NCI-H82 (cell line): ENCODE measurements at places on chromosomes 6 and 20.

DNA sequence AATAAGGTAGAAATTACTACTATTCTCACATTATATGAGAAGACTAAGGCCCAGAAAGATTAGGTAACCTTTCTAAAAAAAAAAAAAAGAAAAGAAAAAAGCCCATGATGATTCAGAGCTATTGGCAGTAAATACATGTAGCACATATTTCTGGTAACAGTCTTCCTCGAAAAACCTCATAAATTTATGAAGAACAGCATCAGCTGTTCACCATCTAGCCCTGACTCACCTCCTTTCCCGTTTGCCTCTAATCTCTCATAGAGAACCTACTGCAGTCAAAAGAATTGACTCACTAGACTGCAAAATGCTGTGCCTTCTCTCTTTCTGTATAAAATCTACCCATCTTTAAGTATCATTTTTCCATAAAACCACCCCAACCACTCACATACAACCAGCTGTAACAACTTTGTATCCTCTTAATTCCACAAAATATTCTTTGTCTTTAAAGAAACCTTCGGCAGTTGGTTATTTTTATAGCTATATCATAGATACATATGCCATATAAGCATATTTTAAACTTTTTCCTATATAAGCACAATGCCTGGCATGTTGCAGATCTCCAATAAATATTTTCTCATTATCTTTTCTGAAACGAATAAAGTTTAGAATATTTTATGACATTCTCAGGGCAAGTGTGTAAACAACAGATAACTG, 152.7 kb upstream of the ENPP5 start:
- no peak for DNase-seq

DNA sequence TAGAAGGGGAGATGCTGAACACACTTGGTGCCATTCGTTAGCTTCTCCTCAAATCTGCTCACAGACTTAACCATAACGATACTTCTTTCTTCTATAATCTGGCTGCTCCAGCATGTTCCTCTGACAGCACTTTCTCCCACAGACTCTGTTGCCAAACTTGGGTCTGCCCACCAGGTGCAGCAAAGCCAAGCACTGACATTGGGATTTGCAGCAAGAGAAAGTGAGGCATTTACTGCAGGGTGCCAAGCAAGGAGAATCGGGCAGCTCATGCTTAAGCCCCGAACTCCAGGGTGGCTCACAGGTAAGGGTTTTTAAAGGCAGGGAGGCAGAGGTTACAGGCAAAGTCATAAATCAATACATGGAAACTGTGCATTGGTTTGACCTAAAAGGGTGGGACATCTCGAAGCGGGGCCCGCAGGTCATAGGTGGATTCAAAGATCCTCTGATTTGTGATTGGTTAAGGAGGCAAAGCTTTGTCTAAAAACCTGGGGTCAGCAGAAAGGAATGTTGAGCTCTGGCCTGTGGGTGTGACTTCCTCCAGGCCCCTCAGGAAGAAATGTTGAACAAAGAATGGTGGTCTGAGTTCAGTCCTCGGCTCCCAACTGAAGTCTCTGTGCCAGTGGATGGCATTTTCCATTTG, 25.1 kb upstream of the PNPLA1 start:
- DNase-seq = peak; percentile 30

DNA sequence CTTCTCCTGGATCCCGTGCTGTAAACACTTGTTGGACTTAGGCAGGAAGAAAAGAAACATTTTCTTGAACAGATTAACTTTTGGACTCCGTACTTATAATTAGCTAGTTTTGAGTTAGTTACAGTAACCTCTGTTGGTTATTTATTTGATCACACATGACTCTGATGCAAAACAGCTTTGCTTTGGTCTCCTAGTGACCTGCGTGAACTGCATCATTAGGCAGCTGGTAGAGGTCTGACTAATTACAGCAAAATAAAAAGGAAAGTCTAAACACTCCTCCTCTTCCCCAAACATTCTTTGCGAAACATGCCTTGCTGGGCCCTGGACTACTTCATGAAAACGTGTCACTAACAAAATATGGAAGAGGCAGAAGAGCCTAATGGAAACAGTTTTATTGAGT, 61.1 kb upstream of the ZFP64 start:
- DNase-seq = no peak

DNA sequence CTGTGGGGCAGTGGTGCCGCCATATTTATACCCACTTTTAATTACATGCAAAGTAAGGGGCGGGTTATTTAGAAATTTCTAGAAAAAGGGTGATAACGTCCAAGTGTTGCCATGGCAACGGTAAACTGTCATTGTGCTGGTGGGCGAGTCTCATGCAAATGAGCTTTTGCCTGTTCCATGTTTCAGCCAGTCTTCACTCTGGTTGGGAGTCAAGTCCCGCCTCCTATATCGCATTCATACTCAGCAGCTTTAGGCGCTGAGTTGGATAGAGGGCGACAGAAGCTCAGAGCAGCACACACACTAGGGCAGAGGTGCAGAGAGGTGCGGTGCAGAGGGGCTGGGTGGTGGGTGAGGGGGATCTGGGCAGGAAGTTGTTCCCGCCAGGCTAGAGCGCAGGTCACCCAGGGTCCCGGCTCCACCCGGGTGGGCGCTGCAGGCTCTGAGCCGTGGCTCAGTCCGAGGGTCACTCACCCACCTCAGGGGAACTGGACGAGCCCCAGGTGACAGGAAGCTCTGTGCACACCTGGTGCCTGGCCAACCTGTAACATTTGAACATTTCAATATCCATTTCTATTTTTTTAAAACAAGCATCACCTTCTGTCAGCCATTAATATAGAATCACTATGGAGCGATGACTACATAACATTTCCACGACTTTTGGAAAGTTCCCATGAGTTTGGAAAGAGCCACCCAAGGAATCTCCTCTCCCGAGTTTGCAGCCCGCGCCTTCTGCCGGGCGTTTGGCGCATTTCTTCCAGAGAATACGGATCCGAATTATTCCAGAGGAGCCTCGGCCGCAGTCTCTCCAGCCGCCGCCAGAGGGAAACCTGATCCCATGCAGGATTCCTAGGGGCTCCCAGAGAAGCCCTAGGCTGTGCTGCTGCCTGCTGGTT, 89.1 kb upstream of the PHACTR3 start:
- DNase-seq = peak; percentile 91

- DNase-seq = no peak
Measured at GRCh38 chr6:98967616-98968015, 19.9 kb upstream of the FBXL4 start.

DNA sequence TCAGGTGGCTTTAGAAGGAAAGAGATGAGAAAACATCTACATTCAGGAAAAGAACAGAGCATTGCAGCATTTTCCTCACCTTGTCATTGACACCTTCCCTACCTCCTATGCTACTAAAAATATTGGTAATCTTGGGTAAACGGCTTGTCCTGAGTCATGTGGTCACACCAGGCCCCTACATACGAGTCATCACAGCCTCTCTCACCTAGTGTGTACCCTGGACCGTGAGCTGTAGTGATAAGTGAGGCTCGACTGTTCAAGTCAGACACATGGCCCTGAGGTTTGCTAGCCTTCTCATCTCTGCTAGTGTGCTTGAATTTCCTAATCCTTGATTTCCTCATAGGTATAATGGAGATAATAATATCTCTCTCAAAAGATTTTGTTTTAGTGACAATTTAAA, 29.6 kb upstream of the TMEM244 start:
- DNase-seq = no peak

DNA sequence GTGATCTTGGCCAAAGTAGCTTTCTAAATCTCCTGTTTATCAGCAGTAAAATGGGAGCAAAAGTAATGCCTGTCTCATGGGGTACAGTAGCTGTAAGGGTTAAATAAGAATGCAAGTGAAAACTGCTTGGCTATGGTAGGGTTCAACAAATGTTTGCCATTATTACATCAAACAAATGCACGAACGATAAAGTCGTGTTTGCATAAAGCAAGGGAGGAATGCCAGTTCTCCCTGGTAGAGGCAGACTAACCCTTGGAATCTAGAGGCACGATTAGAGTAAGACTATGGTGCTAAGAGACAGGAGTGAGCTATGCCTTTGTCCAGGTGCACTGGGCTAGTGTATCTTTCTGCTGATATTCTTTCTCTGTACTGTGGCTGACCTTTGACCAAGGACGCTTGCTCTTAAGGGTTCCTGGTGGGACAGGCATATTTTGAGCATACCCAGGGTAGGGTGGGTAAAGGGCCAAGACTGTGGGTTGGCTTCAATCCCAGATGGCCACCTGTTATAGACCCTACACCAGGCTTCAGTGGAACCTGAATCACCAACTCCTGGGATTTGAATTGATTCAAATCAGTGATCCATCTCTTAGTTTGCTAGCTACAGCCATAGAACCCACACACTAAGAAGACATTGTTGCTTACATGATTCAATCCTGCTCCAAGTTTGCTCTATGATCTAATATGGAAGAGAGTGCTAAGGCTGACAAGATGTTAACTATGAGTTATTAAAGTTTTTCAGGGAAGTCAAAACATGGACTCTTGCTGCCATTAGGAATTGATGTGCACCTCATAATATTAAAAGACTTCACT, 139.9 kb downstream of the CCDC170 start:
- DNase-seq = no peak

DNA sequence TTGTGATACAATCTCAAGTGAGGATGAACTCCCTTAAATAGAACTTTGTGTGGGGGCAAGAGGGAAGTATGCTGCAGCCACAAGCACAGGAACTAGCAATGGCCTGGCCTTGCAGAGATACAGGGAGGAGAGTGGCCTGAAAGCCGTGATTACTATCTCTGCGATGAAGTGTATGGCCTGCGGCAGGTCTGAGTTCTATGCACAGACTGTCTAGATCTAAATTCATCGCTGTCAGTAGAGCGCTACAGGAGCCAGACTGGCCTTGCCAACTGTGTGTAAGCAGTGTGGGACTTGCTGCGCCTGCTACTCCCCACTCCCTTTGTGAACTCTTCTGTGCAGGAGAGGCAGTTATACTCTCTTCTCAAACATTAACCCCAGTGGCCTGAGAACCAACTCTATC, 997.0 kb downstream of the GRIK2 start:
- no peak for DNase-seq
